ENCODE measurements at places on chromosomes 16 and 17.

DNA sequence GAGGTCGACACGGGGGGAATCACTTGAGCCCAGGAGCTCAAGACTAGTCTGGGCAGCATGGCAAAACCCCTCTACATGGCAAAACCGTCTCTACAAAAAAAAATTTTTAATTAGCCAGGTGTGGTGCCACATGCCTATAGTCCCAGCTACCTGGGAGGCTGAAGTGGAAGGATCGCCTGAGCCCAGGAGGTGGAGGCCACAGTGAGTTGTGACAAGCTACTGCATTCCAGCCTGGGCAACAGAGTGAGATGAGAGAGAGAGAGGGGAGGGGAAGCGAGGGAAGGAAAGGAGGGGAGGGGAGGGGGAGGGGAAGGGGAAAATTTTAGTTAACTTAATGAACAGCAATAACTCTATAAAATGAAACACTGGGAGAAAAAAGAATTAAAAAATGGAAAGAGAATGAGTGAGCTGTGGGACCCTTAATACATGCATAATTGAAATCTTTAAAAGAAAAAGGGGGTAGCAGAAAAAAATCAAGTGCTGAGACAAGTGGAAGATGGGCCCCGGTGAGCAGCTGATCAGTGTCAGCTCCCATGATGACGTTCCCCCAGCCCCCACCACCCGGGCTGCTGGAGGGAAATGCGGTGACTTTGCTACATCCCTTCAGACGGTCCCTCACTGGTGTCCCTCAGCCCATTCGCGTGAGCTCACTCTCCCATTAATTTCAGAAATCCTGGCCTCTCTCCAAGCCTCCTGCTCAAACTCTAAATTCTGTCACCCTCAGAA is 2.7 kb downstream of the ASGR2 start:
- DNase-seq: no peak

GRCh38 chr16:79303959-79304387 is 296.6 kb downstream of the MAF start:
- DNase-seq: no peak

DNA sequence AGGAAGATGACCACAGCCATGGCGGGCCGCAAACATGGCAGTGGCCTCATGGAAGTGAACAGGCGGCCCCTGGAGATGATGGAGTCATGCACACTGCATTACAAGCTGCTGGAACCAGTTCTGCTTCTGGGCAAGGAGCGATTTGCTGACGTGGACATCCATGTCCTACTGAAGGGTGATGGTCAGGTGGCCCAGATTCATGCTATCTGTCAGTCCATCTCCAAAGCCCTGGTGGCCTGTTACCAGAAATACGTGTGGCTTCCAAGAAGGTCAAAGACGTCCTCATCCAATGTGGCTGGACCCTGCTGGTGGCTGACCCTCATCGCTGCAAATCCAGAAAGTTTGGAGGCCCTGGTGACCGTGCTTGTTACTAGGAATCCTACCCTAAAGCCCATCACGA is 13.4 kb upstream of the WSB1 start:
- no peak for DNase-seq

DNA sequence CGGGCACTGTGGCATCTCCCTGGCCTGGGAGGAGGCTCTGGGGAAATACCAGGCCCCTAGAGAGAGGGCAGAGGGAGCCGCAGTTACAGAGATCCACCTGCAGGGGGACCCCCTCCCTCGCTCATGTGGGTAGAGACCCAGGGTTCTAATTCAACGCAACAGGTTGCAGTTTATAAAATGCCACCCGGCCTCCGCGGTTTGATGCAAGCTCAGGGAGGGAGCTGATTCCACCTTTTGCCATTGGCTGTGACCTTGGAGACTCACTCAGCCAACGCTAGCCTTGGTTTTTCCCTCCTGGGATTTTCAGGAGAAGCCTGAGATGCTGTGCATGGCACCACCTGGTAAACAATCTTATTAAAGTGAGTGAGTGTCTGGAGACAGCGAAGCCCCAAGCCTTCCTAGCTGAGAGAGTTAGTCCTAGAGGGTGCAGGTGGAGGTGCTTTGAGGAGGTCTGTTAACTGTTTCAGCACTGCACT is 12.1 kb downstream of the TTLL6 start:
- peak; percentile 87 for DNase-seq

GRCh38 chr16:70395345-70395901 is 43.5 kb downstream of the ST3GAL2 start:
- peak; percentile 83 for DNase-seq

DNA sequence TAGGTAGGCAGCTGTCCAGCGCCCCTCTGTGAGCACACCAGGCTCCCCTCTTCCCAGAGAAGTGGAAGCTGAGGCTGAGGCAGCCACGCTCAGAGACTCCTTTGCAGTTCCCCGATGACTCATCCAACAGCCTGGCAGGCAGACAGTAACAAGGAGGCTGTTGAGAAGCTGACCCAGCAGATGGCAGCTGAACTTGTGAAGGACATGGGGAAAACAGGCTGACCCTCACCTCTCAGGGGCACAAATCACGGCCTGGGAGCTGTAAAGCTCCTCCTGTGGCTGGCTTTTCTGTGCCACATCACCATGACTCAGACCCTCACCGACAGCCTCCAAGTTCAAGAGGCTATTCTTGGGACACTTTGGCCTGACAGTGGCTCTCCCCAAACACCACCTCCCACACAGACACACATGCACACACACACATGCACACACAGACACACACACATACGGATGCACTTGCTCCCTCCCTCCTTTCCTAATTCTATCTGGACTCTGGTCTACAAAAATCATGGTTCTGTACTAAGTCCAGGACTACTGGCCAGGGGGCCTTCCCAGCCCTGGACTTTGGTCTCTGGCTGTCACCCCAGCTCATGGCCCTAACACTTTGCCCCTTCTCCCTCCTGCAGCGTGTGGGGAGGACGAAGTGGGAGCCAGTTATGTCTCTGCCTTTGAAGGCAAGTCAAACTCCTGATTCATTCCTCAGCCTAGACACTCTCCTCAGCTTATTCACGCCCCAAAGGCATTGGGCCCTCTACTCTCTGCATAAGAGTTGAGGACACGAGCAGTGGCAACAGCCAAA is 23.2 kb downstream of the MAP3K14 start:
- peak; percentile 70 for DNase-seq

DNA sequence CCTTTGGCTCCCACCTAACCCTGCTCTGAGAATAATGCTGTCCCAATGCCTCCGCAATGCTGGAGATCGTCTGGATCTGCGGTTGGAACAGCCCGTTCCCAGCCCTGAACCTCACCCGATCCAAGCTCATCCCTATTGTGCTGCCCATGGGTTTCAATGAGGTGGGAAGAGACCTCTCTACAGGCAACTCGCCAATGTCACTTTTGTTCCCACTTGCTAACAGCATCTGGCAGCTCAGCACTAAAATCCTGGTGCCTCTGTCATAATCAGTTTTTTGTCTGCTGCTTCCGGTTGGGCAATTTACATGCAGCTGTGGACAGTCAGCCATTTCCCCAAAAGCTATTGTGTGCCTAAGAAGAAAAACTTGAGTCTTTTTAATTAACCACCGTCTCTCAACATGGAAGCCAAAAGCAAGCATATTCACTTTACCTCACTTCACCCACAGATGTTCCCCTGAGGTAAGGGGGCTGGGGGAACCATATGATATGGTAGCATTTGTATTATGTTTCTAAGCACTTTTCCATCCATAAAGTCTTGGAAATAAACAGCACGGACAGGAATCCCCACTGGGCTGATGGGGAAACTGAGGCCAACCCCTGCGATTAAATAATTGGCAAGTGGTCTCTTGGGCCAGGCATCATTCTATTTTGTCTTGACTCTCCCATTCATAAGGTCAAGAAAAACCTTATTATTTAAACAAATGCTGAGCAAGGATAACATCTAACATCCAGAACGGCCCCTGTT is 159.2 kb upstream of the CDH5 start:
- no peak for DNase-seq

DNA sequence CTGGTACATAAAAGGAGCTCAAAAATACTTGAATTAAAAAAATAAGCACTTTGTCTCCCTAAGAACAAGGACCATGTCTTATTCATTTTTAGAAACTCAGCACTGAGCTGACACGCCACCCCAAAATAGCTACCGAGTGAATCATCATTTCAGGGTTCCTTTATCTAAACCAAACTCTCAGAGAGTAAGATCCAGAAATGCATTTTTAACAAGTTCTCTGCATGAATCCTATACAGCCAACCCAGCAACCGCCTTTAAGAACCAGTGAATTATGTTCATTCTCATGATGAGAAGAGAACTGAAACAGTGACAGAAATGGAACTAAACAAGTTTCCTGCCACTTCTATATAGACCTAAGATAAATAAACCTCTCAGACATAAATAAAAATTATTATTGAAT is 8.7 kb downstream of the C16orf87 start:
- DNase-seq: no peak

DNA sequence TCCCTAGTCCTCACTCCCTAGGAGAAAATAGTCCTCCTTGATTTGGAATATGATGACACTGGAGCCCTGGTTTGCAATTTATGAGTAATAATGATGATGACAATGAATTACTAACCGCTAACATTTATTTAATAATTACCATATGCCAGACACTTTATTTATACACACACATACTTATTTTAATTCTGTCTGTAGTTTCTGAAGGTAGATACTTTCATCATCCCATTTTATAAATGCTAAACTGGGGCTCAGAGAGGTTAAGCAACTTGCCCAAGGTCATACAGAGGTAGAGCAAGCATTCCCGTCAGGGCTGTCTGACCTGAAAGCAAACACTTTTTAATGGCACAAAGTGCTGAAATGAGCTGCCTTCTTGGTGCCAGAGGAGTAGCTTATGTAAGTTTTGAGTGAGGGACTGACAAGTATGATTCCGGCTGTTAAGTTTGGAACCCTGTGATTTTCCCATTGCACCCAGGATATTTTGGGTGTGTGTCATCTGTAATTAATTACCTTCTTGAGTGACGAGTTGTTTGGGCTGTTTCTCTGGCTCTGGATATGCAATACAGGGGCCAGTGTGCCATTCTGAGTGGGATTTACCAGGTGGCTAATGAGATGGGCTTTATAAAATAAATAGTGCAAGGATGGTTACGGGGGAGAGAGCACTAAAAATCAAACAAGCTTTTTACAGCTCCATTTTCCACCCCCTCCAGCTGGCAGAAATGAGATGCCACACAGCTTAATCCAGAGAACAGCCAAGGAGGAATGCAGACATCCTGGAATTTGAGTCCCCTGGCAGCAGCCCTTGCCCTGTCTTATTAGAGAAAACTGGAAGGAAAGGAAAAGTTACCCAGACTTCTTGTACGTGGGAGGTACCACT is 211.8 kb downstream of the SNX29 start:
- no peak for DNase-seq

DNA sequence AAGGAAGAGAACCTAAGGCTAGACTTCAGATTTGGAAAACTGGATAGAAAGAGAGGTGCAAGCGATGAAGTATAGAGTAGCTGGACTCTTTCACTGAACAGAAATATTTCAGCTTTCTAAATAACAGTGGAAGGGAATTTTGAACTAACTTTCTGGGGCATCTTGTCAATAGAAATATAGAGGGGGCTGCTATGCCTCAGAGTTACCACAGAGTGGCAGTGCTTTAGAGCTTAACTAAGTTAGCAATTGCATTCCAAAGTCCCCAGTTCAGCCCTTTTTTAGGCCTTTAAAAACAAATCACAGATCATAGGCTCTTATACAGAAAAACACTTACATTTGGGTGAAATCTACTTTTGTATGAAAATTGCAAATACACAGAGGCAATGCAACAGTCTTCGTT is 154.2 kb upstream of the CDH8 start:
- no peak for DNase-seq

DNA sequence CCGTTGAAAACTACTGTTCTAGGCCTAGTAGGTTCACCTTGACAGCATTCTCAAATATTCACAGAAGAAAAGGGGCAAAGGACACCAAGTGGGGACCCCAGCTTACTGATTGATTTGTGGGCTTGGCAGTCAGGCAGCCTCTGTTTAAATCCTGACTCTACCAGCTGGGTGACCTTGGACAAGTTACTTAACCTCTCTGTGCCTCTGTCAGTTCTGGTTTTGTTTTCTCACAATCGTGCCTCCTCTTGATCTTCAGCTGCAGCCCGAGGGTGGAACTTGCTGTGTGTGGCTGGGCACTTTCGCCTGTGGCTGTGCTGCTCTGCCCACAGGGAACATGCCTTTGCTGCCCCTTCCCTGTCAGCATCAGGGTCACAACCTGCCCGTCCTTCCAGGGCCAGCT is 17.8 kb downstream of the RAP1GAP2 start:
- DNase-seq: no peak

GRCh38 chr16:65122724-65123395 is 997 bp upstream of the CDH11 start:
- peak; percentile 25 for DNase-seq

- DNase-seq: no peak
Observed at GRCh38 chr16:11217651-11218603, 38.1 kb downstream of the SOCS1 start.
